HT1080 (cell line): ENCODE measurements at places on chromosomes 2 and 18.

- DNase-seq: peak; percentile 66
These were observed 129.9 kb downstream of the PRPF40A start for GRCh38 chr2:152587187-152587947.

DNA sequence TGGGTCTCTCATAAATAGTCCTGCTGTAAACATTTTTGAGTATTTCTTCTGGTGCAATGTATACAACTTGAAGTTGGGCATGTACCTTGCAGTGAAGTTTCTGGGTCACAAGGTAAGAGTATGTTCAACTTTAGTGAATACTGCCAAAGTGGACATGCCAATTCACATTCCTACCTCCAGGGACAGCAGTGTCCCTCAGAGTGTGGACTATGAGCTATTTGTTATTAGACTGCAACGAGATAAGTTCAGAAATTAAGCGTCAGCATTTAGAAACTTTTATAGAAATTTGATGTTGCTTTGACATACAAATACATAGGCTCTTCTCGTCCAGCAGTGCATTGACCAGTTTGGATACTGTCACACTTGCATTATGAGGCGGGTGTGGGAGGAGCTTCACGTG, 7.2 kb upstream of the ACKR3 start:
- peak; percentile 19 for DNase-seq

DNA sequence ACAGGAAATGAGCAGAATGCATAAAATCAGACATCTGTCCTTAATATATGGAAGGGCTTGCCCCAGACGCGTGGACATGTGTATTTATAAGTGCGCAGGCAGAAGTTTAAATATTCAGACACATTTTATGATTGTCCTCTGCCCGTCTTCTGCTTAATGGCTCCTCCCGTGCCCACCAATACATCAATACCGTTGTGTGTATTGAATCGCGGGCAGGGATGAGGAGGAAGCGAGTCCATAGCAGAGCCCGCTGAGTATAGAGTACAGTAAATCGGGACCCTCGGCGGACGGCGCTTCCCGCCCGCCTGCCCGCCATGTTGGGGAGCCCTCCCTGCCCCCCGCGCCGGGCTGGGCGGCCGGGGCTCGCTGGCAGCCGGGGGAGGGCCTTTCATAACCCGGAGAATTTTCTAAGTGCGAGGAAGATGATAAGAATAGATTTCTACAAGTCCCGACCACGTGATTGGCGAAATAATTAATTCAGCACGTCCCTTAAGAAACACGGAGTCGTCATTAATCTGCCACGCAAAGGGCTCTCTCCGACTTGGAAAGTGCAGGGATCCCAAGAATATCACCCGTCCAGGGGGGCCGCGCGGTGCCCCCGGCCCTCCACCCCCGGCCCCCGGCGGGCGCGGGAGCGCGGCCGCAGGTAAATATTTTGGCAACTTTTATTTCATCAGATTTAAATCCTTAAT, at the start of gene HOXD3:
HOXD3 (plus strand) TSS at position 501 of the 692 bp plus-strand sequence. CDS start 11,808 bp downstream, outside the sequence.
- no peak for DNase-seq

GRCh38 chr18:40789286-40789685, 1165.7 kb upstream of the PIK3C3 start:
- no peak for DNase-seq

GRCh38 chr2:32291746-32292145, 14.0 kb downstream of the YIPF4 start:
- no peak for DNase-seq
